ENCODE measurements at places on chromosomes 3 and 15.
A peak's percentile ranks its signal among the peaks of the same experiment; 100 is the strongest.

DNA sequence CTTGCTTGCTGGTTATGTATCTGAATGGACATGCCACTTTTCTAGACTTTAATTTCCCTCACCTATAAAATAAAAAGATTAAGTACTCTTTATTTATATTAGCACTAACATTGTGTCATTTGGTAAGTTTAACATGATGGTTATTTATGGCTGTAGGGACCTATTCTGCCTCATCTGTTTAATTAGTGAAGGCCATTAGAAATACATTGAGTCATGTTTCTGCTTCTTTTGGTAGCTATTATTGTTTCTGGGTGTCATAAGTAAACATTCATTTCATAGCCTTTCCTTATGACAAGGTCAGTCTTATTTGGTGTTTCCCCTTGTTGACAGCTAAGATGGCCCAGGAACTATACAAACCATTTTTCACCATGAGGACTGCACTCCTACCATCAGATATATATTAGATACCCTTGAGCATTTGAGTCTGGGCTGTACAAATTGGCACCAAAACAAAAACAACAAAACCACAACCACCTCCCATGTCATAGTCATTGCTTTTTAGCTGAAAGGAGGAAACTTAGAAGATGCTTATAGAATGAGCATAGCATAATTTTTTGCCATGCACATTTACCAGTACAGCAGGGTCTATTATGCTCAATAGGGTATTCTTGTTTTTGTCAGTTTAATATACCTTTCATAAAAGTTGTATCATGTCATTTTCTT, 39.3 kb downstream of the SRP14 start:
- peak; percentile 14 for DNase-seq

DNA sequence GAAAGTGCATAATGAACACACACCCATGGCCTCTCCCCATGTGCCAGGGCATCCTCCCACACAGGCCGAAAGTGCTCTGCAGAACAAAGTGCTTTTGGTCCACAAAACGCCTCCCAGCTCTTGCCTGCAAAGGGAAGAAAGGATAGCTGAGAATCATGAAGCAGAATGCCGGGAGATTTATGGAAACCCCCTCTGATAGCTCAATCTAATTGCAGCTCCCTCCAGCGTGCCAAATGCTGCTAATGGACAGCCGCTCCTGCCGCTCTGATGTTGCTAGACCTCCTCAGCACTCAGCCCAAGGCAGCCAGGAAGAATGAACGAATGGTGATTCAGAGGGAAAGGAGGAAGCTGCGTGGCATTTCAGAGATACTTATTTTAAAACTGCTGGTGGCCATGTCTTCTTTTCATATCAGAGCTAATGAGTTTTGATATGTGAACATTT, 145.3 kb downstream of the TJP1 start:
- peak; percentile 17 for DNase-seq

GRCh38 chr15:38520035-38520434, 44.6 kb downstream of the RASGRP1 start:
- DNase-seq: no peak

GRCh38 chr3:4928277-4928789, 50.9 kb upstream of the BHLHE40 start:
- no peak for DNase-seq

DNA sequence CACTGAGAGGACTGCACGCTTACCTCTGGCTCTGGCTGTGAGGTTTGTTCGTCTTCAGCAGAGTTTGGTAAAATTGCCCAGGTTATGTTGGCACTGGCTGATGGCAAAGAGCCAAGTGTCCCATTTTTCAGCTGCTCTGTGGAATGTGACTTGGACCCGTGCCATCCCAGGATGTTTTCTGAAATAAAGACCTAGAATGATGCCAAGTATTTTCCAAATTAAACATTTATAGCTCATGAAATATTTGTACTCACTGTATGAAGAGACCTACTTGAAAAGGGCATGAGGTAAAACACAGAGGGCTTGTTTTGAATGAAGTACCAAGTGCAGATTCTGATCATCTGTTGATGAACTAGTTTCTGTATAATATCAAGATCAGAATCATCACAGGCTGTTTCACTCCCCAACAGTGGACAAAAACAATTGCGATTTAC, 200.5 kb downstream of the STT3B start:
- DNase-seq: peak; percentile 17

DNA sequence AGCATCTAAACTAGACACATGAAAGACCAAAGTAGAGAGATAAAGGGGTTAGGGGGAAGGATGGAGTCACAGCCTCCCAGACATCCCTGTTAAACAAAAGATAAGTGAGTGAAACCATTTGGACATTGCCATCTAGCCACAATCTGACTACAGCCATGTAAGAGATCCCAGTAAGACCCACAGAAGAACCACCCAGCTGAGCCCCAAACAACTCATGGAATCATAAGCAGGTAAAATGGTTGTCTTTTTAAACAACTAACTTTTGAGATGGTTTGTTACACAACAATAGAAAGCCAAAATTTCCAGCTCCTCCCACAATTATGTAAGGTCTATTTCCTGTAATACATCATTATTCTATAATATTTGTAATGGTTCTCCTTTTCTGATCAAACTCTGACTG, 437.5 kb downstream of the IGSF11 start:
- no peak for DNase-seq

- no peak for DNase-seq
Observed at GRCh38 chr15:29680465-29681165, 141.7 kb downstream of the TJP1 start.

GRCh38 chr3:54376939-54377578, 254.7 kb downstream of the CACNA2D3 start:
- DNase-seq: no peak

- no peak for DNase-seq
Observed at GRCh38 chr3:50266017-50266416, 2.9 kb upstream of the SEMA3B start.

- no peak for DNase-seq
Observed at GRCh38 chr3:51794206-51794605, 15.2 kb upstream of the IQCF6 start.

DNA sequence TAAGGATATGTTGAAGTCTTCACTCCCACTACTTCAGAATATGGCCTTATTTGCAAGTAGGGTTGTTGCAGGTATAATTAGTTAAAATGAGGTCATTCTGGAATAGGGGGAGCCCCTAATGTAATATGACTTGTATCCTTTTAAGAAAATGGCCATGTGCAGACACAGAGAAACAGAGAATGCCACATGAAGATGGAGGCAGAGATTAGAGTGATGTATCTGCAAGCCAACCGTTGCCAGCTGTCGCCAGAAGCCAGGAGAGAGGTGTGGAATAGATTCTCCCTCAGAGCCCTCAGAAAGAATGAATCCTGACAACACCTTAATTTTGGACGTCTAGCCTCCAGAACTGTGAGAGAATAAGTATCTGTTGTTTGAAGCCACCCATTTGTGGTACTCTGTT, 11.3 kb upstream of the TRANK1 start:
- DNase-seq: no peak

GRCh38 chr15:40330368-40330836, 6.9 kb downstream of the INAFM2 start:
- peak; percentile 63 for DNase-seq

- DNase-seq: peak; percentile 51
Observed at GRCh38 chr3:155362808-155363689, 69.6 kb upstream of the STRIT1 start.

DNA sequence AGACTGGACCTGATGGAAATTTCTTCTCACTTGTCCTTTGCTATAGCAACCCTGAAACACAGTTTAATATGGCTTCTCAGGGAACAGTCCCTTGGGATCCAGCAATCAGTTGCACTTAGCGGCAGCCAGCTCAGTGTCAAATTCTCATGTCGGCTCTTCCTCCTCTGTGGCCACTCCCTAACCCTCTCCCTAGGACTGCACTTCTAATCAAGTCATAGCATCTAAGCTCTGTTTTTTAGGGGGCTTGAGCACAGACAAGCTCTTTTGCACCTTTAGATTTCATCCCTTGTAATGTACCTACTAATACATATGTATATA, 250.5 kb upstream of the TLE3 start:
- no peak for DNase-seq

DNA sequence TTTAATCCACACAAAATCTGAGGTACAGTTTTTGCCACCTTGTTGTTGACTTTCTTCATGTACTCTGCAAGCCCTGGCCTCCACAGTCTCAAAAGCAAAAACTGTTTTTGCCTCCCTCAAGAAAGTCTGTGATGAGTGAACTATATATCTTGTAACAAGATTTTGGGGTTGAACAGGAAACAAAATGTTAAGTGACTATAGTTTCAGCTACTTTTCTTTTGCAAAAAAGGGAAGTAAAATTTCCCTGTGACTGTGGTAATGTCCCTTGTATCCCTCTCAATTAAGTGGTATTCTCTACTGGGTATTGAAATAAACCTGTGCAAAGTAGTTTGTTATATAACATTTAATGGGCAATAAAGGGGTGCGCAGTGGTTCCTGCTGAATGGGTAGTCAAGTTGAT, 21.3 kb upstream of the SCAANT1 start:
- DNase-seq: no peak

- no peak for DNase-seq
Observed at GRCh38 chr3:197222937-197223370, 75.5 kb downstream of the DLG1 start.

DNA sequence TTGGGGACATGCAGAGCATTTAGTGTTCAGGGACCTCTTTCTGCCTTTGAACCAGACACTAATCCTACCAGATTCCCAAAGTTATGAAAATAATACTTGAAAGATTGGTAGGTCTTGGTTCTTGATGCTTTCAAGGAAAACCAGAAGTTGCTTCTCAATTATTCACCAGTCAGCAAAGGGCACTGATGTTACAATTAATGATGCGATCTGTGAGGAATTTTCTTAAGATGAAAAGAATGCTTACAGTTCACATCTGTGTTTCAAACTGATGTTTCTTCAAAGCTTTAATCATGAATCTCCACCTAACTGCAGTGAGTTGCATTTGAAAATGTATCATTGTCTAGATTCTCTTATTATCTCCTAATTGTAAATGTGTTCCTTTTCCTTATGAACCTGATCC, 161.0 kb downstream of the NAALADL2 start:
- DNase-seq: no peak

DNA sequence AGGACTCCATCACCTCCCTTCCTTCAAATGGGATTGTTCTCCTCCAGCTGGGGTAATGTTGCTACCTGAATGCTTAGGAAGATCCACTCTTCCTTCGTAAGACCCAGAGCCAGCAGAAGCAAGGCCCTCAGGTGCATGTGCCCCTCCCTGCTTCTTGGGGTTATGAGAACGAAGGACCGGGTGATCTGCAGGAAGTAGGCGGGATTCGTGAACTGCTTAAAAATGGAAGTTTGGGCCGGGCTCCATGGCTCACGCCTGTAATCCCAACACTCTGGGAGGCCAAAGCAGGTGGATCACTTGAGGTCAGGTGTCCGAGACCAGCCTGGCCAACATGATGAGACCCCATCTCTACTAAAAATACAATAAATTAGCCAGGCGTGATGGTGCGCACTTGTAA, 8.0 kb downstream of the TLR9 start:
- no peak for DNase-seq
